ENCODE measurements at places on chromosomes 16 and 17.

- no peak for DNase-seq
Observed at GRCh38 chr17:76404976-76405563, 20.7 kb downstream of the SPHK1 start.

- no peak for DNase-seq
Observed at GRCh38 chr17:68821860-68822696, 133.1 kb downstream of the ABCA8 start.

GRCh38 chr17:7229504-7229903, 4.8 kb downstream of the DVL2 start:
- DNase-seq, result no peak

- no peak for DNase-seq
Observed at GRCh38 chr16:3028716-3029319, 5.0 kb downstream of the THOC6 start.

DNA sequence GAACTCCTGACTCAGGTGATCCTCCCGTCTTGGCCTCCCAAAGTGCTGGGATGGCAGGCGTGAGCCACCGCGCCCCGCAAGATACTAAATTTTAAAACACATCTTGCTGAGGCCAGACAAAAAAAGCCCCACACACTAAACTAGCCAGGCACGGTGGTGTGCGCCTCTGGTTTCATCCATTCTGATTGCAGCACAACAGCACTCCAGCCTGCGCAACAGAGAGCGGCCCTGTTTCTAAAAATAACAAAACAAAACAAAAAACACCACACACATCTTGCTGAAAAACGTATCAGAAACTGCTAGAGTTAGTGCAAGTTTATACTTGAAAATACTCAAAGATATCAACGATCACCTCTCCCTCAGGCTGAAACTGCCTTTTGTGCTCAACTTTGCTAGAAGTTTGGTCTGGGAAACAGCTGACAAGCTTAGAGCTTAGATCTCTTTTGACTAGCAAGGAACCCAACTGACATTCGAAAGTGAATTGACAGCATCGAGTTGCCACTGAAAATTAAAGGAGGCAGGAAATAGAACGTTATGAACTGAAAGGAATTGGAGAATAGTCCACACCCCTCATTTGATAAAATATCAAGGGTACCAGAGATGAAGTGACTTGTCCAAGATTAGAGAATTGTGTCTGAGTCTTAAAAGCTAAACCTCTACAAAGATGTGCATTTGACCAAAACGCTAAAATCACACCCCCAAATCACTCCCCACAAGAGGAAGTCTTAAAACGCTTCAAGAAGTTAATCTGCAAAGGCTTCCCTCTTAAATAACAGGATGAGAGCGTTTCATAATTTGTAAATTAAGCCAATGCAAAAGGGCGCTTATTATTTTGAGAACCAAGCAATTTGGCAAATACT, 908 bp downstream of the COG4 start:
- DNase-seq, result no peak

- DNase-seq, result no peak
Observed at GRCh38 chr17:76151896-76152454, 10.9 kb upstream of the FOXJ1 start.

GRCh38 chr16:13994239-13995106, 74.5 kb downstream of the ERCC4 start:
- no peak for DNase-seq

DNA sequence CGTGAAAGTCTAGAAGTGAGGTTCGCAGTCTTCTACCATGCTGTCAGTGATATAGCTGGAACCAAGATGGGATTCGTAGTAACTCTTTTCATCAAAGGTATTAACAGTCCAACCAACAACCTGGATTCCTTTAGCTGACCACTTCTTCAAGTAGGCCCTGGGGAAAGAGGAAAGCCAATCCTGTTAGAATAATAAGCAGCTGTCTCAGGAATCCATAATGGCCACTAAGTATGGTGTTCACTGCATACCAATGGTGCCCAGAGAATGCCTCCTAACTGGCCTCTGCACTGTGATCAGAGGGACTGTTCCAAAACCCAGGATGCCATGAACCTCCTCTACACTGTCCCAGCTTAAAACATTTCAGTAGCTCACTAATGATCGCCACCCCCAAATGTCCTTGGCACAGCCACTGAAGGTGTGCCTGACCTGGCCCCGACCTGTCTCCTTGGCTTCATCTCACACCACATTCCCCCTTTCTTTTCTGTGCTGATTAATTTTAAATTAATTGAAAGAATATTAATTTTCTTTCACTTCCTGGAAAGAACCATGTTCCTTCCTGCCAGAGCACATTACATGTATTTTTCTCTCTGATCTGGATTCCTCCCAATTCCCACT, 18.3 kb downstream of the GDE1 start:
- DNase-seq, result no peak

DNA sequence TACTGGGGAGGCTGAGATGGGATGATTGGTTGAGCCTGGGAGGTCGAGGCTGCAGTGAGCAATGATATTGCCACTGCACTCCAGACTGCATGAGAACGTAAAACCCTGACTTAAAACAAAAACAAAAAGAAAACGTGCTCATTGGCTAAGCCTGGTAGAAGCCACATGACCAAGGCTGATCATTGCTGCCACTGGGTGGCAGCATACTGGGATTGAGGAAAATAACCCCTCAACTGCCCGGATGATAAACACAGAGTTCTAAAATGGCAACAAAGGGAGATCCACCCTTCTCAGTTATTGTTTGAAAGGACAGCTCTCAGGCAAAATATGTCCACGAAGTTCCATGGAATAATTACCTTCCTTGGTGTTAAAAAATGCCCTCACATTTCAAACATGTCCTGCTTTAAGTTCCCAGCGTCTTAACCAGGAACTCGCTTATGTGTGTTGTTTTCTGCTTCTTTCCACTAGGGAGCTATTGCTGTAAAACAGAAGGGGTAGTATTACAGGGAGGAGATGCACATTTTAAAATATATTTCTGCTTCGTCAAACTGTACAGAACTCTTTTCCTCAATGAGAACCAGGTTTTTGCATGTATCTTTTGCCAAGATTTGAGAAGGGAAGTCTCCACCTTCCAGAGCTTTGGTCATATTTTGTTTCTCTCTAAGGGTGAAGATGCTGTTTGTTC, 675.3 kb downstream of the MAF start:
- peak; percentile 4 for DNase-seq

GRCh38 chr16:53465606-53466280, 31.5 kb downstream of the RBL2 start:
- no peak for DNase-seq

DNA sequence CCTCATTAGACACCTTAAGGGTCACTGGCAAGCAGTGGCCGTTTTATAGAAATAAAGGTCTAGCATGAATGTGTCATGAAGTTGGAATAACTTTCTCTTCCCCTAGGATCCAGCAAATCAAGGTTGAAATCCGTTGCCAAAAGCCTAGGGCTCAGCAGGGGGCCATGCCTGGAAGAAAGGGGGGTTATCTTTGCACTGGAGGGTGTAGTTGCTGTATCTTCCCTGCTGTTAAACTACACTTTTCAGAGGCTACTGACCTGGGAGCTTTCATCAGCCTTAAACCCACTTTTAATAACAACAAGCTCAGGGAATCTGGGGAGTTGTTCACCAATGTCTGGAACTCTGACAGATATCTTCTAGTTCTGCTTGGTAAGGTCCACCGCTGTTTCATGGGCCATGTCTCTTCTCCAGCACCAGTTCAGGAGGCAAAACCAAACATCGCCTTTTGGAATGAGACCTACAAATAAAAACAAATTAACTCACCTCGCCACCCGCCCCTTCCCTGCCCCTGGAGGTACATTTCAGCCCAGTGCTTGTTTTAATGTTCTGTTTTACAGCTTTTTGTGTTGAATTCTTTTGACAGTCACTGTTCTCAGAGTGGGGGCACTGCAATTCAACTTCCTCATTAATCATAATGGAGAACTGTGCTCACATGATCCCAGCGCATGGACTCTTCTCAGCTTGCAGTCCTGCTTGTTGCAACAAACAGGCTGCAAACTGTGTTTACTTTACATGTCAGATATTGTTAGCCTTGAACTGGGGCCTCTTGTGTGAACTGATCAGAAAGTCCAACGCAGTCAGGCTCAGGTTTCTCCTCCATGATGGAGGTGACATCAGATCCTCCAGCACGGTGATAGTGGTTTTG, 508.7 kb downstream of the KCNJ2 start:
- no peak for DNase-seq

- DNase-seq, result no peak
Observed at GRCh38 chr16:58733248-58733670, 857 bp downstream of the GOT2 start.

DNA sequence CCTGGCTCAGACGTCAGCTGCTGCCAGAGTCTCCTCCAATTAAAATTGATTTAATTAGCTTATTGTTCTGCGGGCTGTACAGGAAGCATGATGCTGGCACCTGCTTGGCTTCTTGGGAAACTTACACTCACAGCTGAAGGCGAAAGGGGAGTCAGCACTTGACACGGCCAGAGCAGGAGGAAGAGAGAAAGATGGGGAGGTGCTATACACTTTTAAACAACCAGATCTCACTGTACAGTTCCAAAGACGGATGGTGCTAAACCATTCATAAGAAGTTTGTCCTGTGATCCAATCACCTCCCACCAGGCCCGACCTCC, 1.4 kb upstream of the PRDM7 start:
- DNase-seq, result peak; percentile 49

GRCh38 chr16:6698548-6698947, 634.1 kb upstream of the RBFOX1 start:
- DNase-seq, result no peak

DNA sequence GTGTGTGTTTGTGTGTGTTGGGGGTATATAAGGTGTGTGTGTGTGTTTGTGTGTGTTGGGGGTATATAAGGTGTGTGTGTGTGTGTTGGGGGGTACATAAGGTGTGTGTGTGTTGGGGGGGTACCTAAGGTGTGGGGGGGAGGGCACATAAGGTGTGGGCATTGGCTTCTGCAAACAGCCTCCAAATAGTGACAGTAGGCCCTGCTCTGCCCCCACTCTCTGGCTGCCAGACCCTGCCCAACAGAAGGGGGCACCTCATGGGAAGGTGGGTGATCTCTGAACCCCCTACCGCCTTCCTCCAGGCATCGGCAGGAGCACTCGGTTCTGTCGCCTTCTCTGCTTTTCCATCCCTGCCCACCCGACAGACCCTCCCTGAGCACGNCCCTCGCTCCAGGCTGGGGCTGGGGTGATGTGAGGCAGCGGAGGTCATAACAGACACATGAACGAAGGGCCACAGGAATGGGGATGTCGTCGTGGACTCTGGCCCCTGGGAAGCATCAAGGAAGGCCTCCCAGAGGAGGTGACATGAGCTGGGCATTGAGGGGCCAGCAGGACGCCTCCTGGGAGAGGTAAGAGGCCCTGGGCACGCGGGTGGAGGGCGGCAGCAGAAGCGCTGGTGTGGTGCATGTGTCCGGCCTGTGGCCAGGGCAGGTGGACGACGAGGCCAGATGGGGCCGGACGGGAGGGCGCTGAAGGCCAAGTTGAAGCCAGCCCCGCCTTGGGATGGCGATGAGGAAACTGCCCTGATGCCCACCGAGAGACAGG, 136.6 kb upstream of the RPH3AL start:
- DNase-seq, result no peak

DNA sequence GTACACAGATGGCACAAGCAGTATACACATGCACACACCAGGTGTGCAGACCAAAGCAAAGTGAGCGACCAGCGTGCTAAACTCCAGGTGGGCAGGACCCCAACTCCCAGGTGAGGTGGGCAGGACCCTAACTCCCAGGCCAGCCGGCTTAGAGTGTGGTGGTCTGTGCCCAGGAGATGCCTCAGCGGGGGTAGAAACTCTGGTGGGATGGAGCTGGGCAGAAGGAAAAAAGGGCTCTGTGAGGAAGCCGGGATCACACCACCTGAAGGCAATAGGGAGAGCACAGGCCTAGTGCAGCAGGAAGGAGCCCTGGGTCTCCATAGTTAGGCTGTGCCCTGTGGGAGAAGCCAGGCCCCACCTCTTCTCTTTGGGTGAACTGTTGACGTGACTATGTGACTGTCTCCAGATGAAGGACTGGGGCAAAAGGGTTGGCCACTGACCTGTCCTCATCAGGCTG, 1.6 kb upstream of the FOXJ1 start:
- no peak for DNase-seq

GRCh38 chr17:33218698-33219601, 74.1 kb downstream of the ASIC2 start:
- no peak for DNase-seq

DNA sequence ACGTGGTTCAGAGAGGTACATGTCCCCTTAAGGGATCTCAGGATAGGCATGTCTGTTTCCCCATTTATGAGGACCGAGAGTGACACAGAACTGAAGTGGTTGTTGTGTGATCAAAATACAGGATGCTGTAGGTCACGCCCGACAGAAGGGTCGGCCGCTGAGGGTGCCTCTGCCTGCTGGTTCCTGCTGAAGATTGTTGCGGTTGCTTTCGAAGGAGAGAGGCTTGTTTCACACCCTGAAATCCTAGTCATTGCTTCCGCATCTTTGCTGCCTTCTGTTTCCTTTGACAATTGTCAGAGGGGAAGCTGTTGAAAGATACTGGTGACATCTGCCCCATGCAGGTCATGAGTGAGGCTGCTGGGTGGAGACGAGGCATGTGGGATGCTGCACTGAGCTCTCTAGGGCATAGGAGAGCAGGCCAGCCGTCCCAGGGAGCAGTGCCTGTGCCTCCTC, 3.8 kb upstream of the NAT9 start:
- DNase-seq, result peak; percentile 100

- no peak for DNase-seq
Observed at GRCh38 chr16:68244481-68244902, 681 bp upstream of the PLA2G15 start.

GRCh38 chr16:49659356-49659755, 196.6 kb downstream of the ZNF423 start:
- no peak for DNase-seq

- DNase-seq, result no peak
Observed at GRCh38 chr17:70290770-70291169, 121.4 kb downstream of the KCNJ2 start.

DNA sequence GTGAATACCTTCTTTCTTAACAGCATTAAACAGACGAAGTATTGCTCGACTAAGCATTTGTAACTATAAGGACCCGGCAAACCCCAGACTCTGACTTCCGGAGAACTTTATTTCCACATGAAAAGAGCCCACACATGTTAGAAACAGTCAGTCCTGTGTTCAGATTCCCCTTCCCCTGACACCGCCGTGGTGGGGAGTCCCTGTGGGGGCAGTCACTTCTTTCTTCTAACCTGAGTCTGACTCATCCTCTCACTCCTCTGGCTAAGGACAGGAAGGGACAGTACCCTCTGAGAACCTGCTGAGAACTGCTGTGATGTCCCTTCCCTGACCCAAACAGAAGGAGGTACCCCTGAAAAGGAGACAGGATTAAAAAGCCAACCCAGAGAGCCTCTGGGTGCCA, 165.1 kb downstream of the XYLT1 start:
- DNase-seq, result no peak

DNA sequence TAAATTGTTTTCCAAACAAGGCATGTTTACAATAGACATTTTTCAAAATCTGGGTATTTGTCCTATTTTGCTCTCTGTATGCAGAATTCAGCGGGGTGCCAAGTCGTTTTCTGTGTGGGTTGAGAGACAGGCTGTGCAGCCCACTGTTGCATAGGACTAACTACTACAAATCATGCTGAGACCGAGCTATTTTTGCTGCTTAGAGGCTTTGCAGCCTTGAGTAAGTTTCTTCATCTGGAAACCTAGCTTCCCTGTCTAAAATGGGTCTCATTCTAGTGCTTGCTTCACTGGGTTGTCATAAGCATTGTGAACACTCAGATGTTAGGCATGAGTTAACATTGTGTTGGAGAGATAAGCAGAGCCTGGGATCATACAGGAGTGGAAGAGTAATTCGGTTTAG, 1.3 kb downstream of the PRPSAP2 start:
- no peak for DNase-seq

GRCh38 chr16:81095653-81095952, 592 bp downstream of the GCSH start:
- no peak for DNase-seq

Measured in AML-193 (cell line).